ENCODE measurements at places on chromosomes 16 and 17.
A peak's percentile ranks its signal among the peaks of the same experiment; 100 is the strongest.

DNA sequence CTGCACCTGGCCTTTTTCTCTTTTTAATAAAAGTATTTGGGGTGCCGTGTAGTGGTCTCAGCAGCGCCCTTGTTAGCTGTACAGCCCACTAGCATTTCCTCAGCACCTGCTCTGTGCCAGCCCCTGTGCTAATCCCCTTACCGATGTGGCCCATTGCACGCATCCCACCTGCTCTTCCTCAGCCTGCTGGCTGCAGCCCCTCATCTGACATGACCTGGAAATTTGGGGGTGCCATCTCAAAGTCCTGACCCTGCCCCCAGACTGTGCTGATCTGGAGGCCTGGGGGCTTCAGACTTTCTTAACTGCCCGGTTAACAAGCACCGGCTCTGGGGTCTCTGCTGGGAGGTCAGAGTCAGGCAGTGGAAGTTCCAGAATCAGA, 10.4 kb downstream of the GPRC5C start:
- no peak for DNase-seq

DNA sequence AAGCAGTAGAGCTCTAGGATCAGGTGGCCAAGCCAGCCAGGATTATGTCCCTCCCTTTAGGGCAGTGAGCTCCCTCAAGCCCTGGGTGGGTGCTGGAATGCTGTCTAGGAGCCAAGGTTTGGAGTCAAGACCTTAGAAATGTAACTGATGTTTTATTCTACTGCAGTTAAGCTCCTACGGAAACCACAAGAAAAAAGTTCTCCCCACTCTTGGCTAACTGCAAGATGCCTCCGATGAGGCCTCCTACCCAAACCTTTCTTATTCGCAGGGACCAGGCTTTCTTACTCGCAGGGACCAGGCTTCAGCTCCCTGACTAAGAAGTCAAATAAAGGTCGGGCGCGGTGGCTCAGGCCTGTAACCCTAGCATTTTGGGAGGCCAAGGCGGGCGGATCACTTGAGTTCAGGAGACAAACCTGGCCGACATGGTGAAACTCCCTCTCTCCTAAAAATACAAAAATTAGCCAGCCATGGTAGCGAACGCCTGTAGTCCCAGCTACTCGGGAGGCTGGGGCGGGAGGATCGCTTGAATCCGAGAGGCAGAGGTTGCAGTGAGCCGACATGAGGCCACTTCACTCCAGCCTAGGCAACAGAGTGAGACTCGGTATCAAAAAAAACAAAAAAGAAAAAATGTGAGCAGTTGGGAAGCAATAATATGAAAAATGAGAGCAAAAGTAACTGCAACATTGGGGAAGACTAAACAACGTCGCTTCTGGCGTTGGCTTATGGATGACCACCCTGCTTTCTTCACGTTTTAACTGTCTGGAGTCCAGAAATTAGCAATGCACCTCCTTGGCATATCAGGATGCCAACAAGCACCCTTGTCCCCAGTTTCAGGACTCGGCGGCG, 31.7 kb upstream of the ARL4D start:
- no peak for DNase-seq

GRCh38 chr17:79019632-79020584, 4.1 kb upstream of the C1QTNF1 start:
- no peak for DNase-seq

GRCh38 chr17:40065769-40066510, 3.2 kb downstream of the THRA start:
- DNase-seq: no peak

GRCh38 chr16:75074920-75075687, 41.5 kb downstream of the LDHD start:
- no peak for DNase-seq

GRCh38 chr16:50941681-50942080, 199.8 kb downstream of the CYLD start:
- DNase-seq: no peak

- no peak for DNase-seq
These were observed 190.7 kb downstream of the KATNIP start for GRCh38 chr16:27740496-27741201.

DNA sequence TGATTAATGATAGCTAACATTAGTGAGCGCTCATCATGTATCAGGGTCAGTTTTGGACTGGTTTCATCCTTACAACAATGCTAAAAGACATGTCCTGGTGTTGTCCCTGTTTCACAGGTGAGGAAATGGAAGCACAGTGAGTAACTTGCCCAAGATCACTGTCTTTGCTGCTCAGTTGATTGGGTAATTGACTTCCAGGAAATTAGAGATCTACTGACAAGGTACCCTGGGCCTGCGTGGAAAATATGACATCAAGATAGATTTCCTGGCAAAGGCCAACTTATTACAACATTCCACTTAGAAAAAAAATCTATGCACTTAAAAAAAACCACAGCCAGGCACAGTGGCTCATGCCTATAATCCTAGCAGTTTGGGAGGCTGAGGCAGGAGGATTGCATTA, 96.3 kb downstream of the CYLD start:
- DNase-seq: no peak

- no peak for DNase-seq
These were observed 11.2 kb downstream of the PDZD9 start for GRCh38 chr16:21989751-21990150.

GRCh38 chr16:5753381-5753780, 655.8 kb upstream of the EEF2KMT start:
- no peak for DNase-seq

- no peak for DNase-seq
These were observed 9.7 kb upstream of the SLC35B1 start for GRCh38 chr17:49717371-49717861.

DNA sequence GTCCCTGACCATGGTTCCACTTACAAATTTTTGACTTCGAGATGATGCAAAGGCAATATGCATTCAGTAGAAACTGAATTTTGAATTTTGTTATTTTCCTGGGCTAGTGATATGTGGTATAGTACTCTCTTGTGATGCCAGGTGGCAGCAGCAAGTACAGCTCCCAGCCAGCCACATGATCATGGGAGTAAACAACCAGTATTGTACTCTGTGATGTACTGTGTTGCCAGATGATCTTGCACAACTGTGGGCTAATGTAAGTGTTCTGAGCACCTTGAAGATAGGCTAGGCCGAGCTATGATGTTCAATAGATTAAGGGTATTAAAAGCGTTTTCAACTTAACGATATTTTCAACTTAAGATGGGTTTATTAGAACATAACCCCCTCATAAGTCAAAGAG, 250.8 kb downstream of the STX8 start:
- no peak for DNase-seq

GRCh38 chr16:57628008-57628781, at the start of gene ADGRG1:
Gene ADGRG1, plus strand, starts transcription at chr16:57628630. Its CDS starts 21,658 bp downstream, at chr16:57650288.
- peak; percentile 60 for DNase-seq

DNA sequence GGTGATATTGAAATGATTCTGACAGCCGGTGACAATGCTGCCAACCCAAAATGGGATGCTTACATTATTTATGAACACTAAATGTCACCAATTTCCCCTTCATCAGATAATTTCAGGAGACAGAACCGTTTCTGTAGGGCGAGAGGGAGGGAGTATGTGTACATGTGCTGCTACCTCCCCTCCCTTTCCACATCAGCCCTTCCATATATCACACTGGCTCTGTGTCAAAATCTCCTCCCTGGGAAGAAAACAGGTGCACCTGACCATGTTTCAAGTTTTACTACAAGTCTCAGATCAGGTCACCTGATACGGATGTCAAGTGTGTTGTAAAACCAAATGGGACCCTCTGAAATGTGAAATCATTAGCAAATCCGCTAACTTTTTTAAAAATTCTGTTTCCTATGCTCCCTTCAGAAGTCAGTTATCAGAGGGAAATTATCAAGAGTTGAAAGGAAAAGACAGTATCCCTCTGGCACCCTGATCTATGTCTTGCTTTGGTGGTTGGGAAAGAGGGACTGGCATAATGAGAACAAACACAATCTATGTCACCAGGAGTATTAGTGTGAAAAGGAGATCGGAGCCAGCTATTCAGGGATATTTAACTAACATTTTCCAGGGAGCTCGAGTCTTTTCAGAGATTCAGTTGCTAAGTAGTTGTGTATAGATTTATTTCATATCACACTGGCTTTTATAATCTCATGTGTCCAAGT, 1002.3 kb upstream of the CDH8 start:
- no peak for DNase-seq

- no peak for DNase-seq
These were observed 158.1 kb downstream of the CYLD start for GRCh38 chr16:50899951-50900350.

DNA sequence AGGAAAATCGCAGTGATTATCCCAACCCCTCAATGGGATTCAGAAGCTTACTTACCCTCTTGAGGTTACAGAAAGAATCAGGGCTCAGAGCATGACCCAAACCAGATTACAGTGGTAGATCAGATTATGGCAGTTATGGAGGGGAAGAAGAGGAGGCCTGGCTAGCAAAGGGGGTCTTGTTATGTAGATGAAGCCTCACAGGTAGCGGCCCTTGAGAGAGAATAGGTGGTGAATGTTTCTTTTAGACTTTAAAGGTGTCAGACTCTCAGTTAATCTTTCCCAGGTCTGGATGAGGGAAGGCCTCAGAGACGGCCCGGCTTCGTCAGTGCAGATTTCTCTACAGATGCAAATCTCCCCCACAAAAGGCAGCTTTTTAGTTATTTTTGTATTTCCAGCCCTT, 15.6 kb downstream of the RNF112 start:
- no peak for DNase-seq

DNA sequence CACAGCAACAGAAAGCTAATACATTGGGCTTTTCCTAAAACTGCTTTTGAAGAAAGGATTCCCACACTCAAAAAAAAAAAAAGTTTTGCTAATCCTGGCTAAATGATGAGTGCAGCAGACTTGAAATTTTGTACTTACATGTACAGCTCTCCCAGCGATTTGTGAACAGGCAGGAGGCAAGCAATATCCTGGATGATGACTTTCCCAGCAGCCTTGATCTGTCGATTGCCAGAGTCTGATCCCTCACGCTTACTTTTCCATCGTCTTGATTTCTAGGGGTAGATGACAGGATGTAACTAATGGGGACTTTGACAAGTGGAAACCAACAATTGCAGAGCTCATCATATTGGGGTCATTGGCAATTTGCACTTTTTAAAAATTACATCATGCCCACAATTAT, 91.4 kb downstream of the WDR59 start:
- DNase-seq: no peak

- DNase-seq: no peak
These were observed 14.0 kb downstream of the PLLP start for GRCh38 chr16:57270221-57271062.

DNA sequence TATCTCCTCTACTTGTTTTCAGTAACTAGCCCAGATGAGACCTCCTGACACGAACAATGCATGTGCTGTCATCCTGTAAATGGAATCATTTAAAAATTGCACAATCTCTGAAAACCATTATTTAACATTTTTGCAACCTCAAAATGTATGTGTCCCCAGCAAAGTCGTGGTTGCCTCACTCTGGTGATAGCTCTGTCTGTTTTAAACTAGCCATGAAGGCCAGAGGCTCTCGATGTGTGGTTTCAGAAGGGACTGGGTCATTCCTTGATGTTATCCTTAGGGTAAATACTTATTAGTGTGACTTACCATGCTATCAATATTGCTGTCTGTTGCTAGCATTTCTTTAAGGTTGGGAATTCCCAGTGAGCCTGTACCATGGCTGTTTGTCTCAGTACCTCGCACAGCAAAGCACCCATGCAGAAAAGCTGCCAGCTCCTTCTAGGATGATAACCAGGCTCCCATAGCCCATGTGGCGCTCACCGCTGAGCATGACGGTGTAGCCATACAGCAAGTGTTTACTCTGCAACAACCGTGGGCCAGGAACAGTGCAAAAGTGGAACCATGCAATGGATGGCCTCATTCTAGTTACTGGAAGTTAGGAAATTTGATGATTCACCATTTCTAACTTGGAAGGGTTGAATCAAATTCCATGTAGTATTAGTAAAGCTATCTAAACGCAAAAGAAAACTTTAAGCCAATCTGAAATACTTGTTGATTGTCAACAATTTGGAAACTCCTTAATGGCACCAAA, 2.9 kb upstream of the PGS1 start:
- DNase-seq: no peak

GRCh38 chr16:74896389-74897370, 88.2 kb downstream of the WDR59 start:
- DNase-seq: no peak

DNA sequence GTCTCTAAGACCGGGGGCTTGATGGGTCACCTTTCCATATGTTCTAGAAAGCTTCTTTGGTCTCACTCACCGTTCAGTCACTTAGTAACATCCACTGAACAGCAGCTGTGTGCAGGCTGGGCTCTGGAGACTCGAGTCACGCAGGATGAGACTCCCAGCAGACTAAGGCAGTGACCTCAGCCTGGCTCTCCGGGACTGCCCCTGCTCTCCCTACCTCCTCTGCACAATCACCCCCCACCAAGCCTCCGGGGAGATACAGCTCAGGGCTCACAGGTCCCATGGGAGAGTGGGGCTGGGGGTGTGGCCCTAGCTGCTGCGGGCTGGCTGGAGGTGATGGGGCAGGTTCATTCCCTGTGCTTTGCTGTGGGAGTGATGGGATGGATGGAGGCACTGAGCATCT, 14.1 kb downstream of the FLYWCH2 start:
- no peak for DNase-seq

- no peak for DNase-seq
These were observed 13.1 kb upstream of the CFDP1 start for GRCh38 chr16:75446416-75446815.

GRCh38 chr17:74396567-74396966, 29.3 kb downstream of the GPR142 start:
- DNase-seq: no peak

GRCh38 chr17:8830141-8830540, 31.0 kb upstream of the MFSD6L start:
- DNase-seq: no peak

GRCh38 chr17:53527473-53527872, 295.3 kb upstream of the KIF2B start:
- no peak for DNase-seq

DNA sequence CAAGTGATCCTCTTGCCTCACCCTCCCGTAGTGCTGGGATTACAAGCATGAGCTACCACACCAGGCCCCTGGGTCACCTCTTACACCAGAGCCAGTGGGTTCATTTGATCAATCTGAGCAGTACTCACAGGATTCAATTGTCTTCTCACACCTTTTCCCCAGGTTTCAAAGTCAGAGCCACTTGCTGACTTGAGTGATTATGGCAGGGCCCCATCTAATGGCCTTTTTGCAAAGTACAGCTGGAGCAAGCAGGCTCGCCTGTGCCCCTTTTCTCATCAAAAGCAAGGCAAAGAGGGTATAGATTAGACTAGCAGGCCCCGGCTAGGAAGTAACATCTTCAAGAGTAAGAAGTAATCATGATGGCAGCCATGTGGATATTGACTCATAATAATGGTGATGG, 114.8 kb upstream of the NOL11 start:
- peak; percentile 19 for DNase-seq

DNA sequence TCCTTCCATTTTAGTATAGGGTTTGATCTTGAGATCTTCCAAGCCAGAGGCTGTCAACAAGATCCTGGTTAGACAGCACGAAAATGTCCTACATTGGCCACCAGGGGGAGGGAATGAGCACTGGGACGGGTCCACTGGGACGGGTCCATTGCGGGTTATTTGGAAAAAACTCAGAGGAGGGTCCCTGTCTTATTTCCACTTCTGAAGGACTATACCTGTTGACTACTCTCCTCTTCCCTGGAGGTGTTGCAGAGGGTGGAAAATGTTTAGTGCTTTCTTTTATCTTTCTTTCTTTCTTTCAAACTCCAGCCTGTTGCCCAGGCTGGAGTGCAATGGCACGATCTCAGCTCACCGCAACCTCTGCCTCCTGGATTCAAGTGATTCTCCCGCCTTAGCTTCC, 2.5 kb downstream of the TTLL6 start:
- no peak for DNase-seq
